Right renal cortex interstitium (tissue), 3 donors: ENCODE measurements at places on chromosomes 5 and 9. TPM values are rescaled to one million over a fixed set of nuclear protein-coding genes. Genes with fewer than 3 reads are reported as not detected.

Gene FOXD4L3
- not detected for polyA plus RNA-seq

Gene SPDL1
- 39.5 TPM for polyA plus RNA-seq

Gene WNT8A
- polyA plus RNA-seq, result not detected

Gene SLC6A19
- 77.6 TPM for polyA plus RNA-seq

Gene POU5F2
- polyA plus RNA-seq, result not detected

Gene BTNL8
- polyA plus RNA-seq, result 0.44 TPM

Gene GAS1
- polyA plus RNA-seq, result 45.8 TPM

GRCh38 chr9:68869022-68869421, 144.9 kb downstream of the PRKACG start:
- no peak for DNase-seq

DNA sequence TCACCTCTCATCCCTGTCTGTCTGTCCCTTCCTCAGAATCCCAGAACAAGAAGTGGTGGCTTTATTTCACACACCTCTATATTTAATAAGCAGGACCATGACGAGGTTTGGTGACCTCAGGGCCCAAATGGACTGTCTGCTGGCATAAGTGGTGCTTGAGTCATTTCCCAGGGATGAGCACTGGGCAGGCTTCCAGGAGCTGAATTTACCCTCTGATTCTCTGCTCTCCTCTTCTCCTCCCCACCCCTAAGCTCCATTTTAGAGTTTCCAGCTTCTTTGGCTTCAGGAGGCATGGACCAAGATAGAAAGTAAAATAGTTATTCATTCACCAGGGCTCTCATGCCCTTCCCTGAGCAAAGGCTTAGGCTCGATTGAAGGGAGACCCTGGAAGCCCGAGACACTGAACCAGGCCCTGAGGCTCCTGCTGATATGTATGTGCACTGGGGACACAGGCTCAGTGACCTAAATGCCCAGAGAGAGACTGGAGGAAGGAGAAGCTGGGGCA, 69.1 kb downstream of the PPARGC1B start:
- DNase-seq, result no peak

GRCh38 chr9:112142420-112142819, 32.7 kb downstream of the SUSD1 start:
- no peak for DNase-seq

DNA sequence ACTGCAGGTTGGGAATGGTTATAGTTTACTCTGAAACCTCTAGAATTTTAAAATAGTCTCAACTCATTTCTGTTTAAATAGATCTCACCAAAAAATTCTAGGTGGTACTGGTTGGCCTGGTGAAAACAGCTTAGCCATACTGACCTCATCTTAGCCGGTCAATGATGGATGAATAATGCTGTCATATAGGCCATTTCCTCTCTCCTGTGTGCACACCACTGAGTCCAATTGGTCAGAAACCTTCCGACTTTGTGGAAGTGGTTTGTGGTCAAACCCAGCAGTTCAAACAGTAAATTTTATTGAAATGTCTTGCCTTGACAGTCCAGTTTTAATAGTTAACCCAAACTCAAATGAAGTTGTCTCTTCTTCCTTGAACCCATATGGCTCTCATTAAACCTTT, 98.6 kb downstream of the GIN1 start:
- DNase-seq, result no peak

DNA sequence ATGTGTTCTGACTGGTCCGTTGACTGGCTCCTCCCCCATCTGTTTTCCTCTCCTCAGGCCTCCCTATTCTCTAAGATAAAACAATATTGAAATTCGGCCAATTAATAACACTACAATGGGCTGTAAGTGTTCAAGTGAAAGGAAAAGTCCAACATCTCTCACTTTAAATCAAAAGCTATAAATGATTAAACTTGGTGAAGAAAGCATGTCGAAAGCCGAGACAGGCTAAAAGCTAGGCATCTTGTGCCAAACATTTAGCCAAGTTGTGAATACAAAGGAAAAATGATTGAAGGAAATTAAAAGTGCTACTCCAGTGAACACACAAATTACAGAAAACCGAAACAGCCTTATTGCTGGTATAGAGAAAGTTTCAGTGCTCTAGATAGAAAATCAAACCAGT, 310.6 kb downstream of the SPOCK1 start:
- no peak for DNase-seq

DNA sequence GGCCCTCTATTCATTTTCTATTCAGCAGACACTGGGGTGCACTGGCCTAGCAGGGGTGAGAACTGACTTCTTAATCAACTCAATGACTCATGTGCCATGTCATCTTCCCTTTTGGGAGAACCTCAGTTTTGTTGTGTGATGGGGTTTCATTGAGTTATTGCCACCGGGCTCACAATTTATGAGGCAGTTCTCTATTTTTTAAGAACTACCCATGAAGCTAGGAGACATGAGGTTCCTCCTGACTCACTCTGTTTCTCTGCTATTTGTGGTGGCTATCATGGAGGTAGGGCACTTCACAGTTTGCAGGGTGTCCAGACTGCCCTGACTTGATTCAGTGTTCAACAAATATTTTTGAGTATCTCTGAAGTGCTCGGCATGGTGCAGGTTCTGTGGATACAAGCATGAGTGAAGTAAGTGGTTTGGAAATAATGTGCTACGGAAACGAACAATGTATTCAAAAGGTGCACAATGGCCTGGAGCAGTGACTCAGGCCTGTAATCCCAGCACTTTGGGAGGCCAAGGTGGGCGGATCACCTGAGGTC, 39.3 kb downstream of the SPARC start:
- no peak for DNase-seq

GRCh38 chr5:53334431-53334941, 145.9 kb upstream of the FST start:
- no peak for DNase-seq

- DNase-seq, result no peak
These were observed 94.3 kb upstream of the PITX1 start for GRCh38 chr5:135128361-135128760.

DNA sequence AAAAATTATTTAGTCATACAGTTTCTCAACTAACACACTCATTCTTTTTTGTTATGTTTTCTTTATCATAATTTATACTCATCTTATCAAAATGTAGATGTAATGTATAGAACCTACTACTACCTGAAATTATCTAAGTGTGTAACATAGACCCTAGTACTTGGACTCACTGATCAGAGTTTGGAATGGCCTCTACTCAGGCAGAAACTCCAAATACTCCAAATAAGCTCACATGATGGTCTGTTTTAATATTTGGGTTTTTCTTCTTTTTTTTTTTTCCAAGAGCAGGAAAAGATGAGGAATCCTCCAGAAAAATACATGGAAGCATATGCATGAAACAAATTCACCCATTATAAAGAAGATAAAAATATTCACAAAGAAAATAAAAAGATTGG, 126.3 kb downstream of the PDE4D start:
- DNase-seq, result no peak

DNA sequence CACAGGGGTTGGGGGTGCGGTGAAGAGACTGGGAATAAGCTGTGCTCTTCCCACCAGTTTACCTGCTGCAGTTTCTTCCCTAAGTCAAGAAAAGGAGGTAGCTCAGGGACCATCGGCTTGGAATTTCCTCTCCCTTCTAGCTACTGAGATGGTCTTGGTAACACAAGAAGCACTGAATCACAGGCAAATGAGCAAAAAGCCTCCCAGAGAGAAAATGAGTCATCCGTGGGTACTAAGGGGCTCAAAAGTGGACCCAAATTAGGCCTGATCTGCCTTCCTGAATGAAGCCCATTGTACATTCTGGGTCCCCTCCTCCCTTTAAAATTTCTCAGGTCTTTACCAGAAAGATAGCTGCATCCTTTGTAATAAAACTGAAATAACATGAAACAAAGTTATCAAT, 49.9 kb downstream of the PTPN3 start:
- no peak for DNase-seq
